Stimulated activated CD4-positive, alpha-beta T cell treated with anti-CD3 and anti-CD28 coated beads, Interleukin-4, amount 100 ng/mL, for 4 hours (primary cell): ENCODE measurements at places on chromosomes 4 and X.

DNA sequence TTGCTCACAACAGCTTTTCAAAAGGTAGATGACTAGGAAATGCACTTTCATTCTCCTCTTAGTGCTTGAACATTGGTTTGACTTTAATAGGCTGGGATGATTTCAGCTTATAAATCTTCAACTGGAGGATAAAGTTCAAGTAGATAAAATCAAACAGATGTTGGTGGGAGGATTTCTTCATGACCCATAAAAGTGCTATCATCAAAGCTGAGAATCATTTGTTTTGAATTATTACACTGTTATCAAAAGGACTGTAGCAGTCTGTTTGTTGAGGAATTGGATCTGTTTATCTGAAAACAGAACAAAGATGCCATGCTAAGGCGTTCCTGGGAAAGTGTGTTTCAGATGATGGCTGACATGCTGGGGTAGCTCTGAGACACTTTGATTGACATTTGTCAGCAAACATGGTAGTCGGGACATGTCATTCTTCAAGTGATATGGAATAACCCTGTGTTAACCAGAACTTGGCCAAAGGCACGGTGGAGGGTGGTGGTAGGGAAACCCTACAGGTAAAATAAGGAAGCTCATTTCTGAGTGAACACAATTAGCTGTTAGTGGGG is 304.0 kb upstream of the PITX2 start:
- no peak for DNase-seq

DNA sequence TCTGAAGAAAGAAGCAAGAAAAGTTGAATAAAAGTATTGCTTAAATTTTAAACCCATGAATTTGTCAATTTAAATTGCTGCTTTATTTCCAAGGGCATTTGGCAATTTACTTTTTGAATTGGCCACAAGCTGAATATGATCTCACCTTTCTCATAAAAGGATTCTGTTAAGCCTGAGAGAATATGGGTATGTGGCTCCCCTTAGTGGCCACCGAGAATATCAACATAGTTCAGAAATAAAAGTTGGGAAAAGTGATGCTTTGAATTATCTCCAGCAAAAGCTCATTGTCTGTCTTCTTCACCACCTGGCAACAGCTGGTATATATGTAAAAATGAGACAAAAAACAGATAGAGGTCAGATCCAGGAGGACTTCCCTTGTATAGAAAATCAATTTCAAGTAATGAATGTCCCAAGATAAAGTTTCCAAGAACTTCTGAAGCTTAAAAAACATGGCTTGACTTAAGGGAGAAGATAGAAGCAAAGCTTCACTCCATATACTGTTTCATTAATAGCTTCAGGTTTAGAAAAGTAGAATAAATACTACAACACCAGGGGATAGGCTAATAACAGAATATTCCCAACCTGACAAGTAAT is 290.7 kb upstream of the FAM241A start:
- DNase-seq: no peak

DNA sequence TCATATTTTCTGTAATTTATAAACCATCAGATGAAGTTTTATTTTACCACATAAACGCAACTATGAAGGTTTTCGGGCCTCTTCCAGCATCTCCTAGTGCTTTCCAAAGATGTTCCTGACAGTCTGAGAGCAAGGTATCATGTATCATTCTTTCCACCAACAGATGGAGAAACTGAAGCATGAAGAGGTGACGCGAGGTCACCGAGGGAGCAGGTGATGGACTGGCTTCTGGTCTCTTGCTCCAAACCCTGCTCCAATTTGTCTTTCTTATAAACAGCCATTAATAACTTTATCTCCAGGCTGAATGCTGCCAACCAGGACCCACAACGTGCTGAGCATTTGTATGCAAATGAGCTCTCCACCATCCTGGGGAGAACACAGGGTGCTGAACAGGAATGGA is 86.3 kb upstream of the MAML3 start:
- no peak for DNase-seq

GRCh38 chr4:33226133-33226532 is 2506.0 kb downstream of the PCDH7 start:
- no peak for DNase-seq

GRCh38 chrX:135605906-135606305 is 85.4 kb downstream of the INTS6L start:
- DNase-seq: no peak

DNA sequence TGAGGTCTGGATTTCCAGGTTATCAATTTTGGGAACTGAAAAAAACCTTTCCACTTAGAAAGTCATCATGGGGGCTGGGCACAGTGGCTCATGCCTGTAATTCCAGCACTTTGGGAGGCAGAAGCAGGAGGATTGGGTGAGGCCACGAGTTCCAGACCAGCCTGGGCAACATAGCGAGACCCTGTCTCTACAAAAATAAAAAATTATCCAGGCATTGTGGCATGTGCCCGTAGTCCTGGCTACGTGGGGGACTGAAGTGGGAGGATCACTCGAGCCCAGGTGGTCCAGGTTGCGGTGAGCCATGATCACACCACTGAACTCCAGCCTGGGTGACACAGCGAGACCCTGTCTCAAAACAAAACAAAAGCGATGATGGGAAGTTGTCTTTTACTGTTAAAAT is 7.9 kb downstream of the TENM3 start:
- DNase-seq: no peak

DNA sequence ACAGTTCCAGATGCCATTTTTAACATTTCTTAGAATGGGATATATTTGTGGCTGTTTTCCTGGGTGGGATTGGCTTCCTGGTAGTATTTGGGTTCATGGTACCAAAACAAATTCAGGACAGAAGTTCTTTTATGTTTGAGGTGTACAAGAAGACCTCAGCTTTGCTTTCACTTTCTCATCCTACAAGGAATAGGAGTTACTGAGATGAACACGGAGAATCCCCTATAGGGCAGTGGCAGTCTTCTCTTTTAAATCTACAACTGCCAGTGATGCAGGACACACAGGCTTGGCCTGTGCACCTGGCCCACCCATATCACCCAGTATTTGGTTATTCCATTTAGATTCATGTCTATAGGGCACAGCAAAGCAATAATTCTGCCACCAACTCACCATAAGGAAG is 35.2 kb downstream of the SLC10A7 start:
- no peak for DNase-seq

DNA sequence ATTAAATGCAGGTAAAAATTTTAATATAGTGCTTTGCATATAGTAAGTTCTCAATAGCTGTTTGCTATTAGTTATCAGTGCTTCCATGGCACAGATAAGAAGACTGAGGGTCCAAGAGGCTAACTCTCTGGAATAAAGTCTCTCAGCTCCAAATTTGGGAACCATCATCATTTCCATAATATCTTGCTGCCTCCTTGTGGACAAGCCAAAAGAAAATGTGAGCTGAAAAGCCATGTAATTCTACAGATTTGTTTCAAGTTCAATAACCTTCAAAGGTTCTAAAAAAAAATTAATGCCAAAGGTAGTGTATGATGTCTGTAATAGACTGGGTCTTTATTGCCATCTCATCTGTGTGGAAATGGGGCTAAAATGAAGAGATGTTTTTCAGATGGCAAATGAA is 136.9 kb upstream of the VCX start:
- DNase-seq: no peak

GRCh38 chr4:99179626-99180025 is 35.5 kb upstream of the ADH4 start:
- DNase-seq: no peak

- DNase-seq: no peak
These were observed 133.6 kb downstream of the MAGEB17 start for GRCh38 chrX:16300831-16301230.

GRCh38 chr4:95215043-95215442 is 333.7 kb downstream of the UNC5C start:
- no peak for DNase-seq

DNA sequence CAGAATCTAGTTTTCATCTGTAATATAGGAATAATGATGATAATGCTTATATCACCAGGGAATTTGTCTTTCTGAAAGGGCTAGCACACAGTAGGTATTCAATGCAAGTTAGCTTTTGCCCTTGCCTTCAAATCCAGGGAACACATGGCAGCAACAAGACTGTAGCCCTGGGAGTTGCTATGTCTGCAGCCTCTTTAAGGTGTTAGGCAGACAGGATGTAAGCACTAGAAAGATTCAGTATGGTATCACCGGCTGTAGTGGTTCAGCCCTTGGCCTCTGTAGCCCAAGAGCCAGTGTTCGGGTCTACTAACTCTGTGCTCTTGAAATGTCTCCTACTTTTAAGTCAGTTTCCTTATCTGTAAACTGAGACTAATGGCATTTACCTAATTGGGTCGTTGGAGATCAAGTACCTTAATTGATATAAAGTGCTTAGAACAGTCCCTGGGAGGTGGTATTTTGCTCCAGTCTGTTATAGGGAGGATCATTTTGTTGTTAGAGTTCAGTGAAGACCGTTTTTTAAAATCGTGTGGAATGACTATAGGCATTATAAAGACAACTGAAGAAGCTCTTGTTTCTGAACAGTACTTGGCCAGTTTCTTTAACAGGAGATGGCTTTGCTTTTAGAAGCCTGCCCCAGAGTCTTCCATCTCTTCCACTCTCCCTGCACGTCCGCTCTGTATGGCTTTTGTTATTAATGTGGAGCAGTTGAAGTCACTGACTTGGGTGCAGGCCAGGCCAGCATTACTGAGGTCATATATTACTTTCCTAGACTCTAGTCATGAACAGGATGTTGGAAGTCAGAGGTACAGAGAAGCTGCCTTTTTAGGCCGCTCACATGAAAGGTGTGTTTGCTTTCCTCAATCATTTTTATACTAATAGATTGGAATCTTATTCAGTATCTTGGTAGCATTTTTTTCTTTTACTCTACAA is 44.8 kb downstream of the GAB1 start:
- no peak for DNase-seq

GRCh38 chr4:76293772-76294171 is 12.8 kb upstream of the STBD1 start:
- DNase-seq: no peak

DNA sequence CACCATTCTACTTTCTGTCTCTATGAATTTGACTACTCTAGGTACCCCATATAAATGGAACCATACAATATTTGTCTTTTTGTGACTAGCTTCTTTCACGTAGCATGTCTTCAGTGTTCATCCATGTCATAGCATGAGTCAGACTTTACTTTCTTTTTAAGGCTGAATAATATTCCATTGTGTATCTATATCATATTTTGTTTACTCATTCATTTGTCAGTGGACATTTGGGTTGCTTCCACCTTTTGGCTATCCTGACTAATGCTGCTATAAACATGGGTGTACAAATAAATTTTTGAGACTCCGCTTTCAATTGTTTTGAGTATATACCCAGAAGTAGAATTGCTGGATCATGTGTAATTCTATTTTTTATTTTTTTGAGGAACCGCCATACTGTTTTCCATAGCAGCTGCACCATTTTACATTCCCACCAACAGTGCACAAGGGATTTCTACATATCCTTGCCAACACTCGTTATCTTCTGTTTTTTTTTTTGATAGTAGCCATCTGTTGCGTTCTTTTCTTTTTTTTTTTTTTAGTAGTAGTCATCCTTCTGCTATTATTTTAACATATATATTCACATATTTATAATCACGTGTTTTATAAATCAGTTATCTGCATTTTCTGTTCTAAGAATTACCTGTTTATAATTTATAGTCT is 158.0 kb upstream of the MED14 start:
- no peak for DNase-seq

DNA sequence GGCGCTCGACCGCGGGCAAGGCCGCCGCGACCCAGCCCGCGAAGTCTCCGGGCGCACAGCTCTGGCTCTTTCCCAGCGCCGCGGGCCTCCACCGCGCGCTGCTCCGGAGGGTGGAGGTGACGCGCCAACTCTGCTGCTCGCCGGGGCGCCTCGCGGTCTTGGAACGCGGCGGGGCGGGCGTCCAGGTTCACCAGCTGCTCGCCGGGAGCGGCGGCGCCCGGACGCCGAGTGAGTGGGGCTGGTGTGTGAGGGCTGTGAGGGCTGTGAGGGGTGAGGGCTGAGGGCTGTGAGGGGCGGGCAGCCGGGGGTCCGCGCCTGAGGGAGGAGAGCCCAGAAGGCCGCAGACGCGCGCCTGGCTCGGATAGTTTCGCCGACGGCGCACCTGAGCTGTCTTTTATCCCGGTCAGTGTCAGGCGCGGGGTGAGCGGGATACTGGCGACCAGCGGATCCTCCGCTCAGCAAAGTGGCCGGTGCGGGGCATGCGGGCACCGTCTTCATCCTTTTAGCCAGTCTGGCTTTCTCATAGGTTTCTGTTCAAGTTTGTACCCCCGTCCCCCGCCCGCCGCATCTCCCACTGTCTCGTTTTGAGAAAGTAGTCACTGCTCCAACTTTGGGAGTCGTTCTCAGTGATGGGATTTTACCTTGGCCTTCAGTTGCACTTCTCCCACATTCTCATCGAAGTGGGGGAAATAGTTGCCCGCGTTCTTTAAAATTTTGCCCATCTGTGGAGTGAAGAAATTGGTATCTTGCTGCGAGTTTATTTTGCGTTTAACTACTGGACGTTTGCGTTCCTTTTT is 586 bp downstream of the HERC5 start:
- peak; percentile 36 for DNase-seq

DNA sequence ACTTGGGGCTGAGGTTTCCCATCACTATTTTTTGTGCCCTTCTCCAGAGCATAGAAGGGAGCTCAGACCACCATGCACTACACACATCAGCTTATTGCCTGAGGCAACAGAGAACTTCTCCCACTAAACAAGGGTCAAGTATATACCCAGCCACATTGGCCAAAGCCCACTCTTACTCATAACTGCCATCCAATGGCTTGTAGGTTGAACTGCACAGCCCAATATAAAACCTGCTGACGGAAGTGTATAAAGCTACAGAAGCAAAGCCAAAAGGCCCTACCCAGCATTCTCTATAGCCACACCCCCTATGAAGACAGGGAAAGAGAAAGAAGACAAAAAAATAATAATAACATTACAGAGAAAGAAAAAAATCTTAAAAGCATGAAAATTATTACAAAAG is 139.7 kb downstream of the LRBA start:
- DNase-seq: no peak

- no peak for DNase-seq
These were observed 80.7 kb upstream of the GPM6B start for GRCh38 chrX:13897566-13897965.

- no peak for DNase-seq
These were observed 478.3 kb upstream of the FTHL17 start for GRCh38 chrX:31550158-31550557.

DNA sequence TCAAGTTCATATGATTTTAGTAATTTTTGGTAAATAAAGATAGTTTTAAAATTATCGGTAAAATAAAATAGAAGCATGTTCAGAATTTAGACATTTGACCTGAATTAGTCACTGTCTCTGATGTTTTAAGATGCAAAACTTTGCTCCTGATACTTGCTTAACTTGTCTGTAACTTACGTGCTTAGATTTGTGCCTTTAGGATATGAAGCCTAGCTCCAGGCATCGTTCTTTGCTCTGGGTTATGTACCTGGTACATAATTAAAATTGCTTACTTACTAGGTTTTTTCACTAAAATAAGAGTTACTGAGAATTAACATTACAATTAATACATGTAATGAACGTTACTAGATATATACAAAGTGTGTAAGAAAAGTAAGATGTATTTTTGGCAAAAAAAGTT is 24.9 kb upstream of the AADAT start:
- DNase-seq: no peak

GRCh38 chrX:23726191-23726590 is 16.9 kb downstream of the ACOT9 start:
- DNase-seq: no peak
